Activated CD8-positive, alpha-beta memory T cell treated with anti-CD3 and anti-CD28 coated beads for 48 hours (primary cell): ENCODE measurements at places on chromosomes 5 and 9.
A peak's percentile ranks its signal among the peaks of the same experiment; 100 is the strongest.

GRCh38 chr9:104788251-104788650, 24.3 kb downstream of the NIPSNAP3B start:
- DNase-seq: no peak

DNA sequence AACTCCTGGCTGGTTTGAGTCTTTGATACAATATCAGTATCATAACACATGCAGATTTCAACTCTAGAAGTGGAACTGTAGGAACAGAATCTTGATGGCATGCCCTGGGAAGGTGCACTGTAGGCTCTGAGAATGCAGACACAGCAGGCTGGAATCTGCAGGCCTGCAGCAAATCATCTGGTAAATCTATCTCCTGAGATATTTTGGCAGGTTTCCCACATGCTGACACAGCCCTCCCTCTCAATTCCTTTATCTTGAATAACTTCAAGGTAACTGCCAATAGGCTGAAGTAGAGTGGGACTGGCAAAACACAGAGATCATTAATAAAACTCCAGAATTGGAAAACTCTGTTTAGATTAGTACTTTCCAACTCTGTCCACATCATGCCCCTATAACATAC, 177.8 kb upstream of the PCSK5 start:
- DNase-seq: no peak

DNA sequence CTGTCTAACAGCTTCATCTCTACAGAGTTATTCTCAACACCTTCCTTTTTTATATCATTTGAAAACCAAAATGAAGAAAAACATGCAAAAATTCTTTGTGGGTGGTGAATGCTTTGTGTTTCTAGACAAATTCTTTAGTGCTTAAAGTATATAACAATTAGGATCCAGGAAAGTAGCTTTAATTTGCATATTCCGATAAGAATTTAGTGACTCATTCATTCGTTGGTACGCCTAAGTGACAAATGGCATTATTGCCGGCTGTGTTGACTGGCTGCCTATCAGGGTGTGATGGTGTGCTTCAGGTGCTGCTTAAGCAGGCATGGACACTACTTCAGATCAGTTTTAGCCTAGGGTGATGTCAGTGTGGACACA, 35.2 kb downstream of the LMNB1 start:
- DNase-seq: no peak

DNA sequence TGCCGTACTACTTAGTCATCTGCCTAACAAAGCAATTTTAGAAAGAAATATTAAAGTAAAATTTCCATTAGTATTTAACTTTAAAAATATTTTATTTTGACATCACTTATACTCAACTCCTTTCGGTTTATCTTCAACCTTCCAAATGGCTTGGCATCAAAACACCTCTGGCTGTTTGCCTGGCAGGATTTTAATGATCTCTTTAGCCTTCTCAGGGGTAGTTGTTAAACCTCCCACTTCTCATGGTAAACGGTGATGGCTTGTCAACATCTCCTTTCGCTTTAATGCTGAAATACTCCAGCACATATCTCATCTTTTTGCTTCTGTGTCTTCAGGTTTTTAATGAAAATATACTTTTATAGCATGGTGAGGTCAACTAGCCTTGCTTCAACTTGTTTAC, 747.1 kb downstream of the CETN3 start:
- DNase-seq: no peak

GRCh38 chr9:69065660-69066059, 30.1 kb downstream of the FXN start:
- DNase-seq: no peak

- DNase-seq: no peak
Observed at GRCh38 chr5:177087398-177088005, 787 bp downstream of the FGFR4 start.

GRCh38 chr5:53099546-53099945, 10.0 kb downstream of the MOCS2 start:
- DNase-seq: no peak

GRCh38 chr9:134344068-134344799, 18.0 kb downstream of the RXRA start:
- peak; percentile 20 for DNase-seq

DNA sequence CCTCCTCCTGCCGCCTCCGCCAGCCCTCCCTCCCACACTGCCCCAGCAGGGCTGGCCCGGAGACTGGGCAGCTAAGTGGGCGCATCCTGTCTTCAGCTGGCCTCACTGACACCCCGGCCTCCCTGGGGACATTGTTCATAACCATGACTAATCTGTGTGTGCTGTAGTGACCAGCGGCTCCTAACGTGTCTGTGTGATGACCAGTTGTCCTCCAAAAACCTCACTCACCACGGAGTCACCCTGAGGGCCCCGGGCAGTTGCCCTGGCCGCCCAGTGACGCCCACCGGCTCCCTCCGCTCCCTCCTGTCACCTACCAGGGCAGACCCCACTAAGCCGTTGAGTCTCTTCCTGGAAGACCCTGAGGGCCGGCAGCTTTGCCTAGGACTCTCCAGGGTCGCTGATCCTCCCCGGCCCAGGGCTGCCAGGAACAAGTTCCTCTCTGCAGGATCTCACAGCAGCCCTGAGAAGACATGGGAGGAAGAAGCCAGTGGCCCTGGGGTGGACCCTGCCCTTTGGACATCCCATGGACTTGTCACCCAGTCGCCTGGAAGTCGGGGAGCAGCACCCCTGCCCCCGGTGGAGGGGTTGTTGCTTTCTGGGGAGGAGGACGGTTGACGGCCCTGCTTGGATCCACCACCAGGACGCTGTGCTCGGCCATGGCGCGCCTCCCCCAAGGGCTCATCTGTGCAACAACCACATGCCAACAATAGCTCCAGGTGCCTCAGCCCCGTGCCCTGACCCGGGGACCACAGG, 110.2 kb upstream of the LMX1B start:
- no peak for DNase-seq

GRCh38 chr9:13614060-13614459, 334.6 kb upstream of the MPDZ start:
- no peak for DNase-seq

DNA sequence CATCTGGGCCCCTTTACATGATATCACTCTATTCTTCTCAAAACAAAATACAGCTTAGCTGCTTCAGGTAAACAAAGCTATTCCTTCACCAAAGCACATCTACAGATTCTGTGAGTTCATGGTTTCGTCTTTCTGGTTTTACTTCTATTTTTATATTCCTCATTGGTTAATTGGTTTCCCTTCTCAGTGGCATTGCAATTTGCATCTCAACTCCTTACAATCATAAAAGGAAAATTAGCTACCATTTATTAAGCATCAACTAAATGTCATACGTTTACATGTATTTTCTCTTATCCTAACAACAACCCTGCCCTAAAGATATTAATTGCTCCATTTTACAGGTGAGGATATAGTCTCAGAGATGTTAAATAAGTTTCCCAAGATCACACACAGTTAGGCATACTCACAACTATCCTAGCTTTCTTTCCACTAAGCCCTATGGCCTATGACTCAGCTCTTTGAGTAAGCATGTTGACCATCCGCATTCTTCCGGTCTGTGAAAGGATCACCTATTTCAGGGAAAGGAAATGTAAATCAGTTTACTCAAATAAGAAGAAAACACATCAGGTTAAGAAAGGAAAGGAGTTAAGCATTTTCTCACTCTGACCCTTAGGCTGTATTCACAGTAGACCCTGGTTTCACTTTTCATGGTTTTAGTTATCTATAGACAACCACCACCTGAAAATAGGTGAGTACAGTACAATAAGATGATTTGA, 146.1 kb downstream of the CAAP1 start:
- DNase-seq: no peak

DNA sequence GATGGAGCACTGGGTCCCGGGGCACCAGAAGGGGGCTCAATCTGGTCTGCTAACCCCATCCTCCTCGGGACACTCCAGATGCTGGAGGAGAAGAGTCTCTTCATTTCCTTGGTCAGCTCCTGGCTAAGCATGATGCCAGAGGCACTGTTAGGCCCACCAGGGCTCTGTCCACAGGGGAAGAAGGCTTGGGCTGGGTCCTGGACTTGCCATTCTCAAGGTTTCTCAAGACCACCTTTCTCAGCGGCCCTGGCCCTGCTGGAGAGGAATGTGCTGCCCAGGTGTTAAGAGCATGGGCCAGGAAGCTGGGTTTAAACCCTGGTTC, 7.9 kb downstream of the SH2D3C start:
- no peak for DNase-seq

GRCh38 chr9:114771889-114772288, 34.0 kb downstream of the TNFSF15 start:
- no peak for DNase-seq

DNA sequence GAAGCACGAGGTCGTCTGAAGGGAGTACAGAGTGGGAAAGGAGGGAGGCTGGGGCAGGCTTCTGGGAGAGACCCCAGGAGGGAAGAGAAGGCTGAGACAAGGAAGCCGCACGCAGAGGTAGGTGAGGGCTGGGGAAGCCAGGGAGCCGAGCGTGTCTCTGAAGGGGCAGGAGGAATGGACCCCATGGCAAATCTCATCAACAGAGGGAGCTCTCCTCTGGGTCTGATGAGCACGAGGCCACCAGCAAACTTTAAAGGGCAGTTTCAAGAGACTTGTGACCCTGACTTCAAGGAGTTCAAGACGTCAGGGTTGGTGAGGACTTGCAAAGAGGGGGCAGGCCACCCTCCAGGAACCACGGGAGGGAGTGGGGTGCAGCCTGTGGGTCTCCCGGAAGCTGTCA, 326.2 kb upstream of the IRX2 start:
- no peak for DNase-seq

- DNase-seq: no peak
Observed at GRCh38 chr5:80187421-80188090, 68.3 kb downstream of the SERINC5 start.

DNA sequence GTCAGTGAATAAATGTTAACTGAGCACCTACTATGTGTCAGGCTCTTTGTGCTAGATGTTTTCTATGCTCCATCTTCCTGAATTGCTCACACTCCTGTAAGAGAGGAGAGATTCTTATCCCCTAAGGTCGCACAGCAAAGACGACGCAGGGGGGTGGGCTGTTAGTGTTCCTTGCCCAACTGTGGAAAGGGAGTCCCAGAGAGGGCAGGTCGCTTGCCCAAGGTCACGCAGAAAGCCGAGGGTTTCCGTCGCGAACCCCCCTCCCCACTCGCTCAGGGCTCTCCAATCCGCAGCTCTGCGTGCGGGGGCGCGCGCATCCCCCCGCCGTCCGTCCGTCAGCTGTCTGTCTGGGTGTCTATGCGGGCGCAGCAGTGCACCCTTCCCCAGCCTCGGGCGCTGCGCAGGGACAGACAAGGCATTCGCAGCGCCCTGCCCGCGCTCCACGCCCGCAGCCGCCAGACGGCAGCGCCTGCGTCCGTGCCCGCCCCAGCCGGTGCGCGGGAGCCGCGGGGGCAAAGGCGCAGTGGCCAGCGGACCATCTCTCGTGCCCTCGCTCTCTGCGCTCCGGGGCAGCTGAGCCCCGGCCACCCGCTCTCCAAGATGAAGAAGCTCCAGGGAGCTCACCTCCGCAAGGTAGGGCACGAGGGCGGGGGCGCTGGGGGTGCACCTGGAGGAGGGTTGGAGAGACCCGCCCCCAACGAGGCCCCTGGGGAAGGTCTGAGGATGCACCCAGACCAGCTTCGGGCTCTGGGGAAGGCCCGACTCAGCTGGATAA, at the start of gene SLC6A7:
Gene SLC6A7 (plus strand): TSS at position 335 of the 775 bp plus-strand sequence. CDS start 266 bp downstream, at position 601.
- DNase-seq: no peak

DNA sequence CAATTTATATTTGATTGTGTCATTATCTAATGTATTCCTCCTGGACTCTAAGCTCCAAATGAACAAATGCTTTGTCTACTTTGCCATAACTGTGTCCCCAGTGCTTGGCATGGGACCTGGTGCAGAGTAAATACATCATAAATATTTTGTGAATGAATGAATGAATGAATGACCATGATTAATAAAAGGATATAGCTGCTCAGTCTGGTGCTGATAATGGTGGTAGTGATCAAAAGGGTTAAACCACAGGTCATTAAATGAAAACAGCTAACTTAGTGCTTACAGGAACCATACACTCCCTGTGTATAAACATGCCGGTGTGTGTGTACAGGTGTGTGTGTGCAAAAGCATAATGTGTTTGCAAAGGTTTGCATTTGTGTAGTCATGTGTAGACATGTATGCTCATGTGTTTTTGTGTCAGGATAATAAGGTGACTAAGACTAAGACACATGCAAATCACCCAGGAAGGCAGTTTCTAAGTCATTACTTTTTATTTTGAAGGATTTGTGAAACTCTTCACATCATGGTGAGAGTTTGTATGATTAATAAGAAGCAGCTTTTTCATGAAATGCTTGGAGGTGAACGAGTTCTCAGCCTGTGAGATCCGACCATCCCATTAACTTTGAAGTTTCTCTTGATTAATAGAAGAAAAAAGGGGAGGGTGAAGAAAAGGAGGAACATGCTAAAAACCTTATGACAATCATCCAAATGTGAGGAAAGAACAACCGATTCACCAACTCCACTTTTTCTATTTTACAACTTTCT, 24.6 kb downstream of the SPARC start:
- DNase-seq: no peak

DNA sequence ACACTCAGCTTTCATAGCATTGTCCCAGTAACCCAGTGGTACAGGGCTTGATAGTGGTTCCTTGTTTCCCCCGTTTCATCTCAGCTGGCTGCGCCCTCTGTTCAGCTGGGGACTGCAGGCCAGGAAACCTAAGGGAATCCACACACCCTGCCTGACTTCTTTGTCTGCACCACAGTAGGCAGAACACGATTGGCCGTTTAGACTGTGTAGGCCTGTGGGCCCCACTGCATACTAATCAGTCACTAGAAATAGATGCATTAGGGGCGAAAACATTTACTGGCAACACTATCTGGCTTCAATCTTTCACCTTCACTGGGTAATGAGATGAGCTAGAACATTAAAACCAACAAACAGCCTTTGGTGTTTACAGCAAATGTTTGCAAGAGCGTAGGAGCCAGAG, 512.7 kb upstream of the BRINP1 start:
- DNase-seq: no peak

GRCh38 chr5:8048920-8049319, 180.0 kb downstream of the MTRR start:
- no peak for DNase-seq

DNA sequence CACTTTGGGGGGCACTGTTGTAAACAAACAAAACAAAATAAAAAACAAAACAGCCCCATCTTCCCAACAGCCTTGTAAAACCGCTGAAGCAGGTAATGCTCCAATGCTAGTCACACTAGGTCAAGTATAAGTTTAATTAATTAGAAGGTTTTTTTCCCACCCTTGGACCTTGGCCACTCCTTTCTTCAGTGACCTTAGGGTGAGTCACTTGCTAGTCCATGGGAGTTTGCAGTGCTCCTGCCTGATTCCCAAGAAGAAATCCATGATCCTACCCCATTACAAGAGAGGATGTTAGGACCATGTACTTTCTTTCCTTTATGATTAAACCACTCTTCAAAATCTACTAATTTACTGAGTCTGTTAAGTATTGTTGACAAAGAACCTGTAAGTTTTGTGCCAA, 192.2 kb upstream of the CDKN2B start:
- no peak for DNase-seq

GRCh38 chr9:96169484-96169883, 132.5 kb downstream of the HSD17B3 start:
- DNase-seq: no peak

GRCh38 chr5:64161420-64161819, 4.2 kb upstream of the RNF180 start:
- DNase-seq: no peak

- no peak for DNase-seq
Observed at GRCh38 chr5:111694133-111694532, 62.9 kb downstream of the NREP start.

GRCh38 chr5:173234129-173234790, 746 bp downstream of the NKX2-5 start:
- no peak for DNase-seq
